ENCODE measurements at places on chromosomes 5 and 9.

GRCh38 chr5:91864962-91865361, 481.8 kb upstream of the ARRDC3 start:
- no peak for DNase-seq

DNA sequence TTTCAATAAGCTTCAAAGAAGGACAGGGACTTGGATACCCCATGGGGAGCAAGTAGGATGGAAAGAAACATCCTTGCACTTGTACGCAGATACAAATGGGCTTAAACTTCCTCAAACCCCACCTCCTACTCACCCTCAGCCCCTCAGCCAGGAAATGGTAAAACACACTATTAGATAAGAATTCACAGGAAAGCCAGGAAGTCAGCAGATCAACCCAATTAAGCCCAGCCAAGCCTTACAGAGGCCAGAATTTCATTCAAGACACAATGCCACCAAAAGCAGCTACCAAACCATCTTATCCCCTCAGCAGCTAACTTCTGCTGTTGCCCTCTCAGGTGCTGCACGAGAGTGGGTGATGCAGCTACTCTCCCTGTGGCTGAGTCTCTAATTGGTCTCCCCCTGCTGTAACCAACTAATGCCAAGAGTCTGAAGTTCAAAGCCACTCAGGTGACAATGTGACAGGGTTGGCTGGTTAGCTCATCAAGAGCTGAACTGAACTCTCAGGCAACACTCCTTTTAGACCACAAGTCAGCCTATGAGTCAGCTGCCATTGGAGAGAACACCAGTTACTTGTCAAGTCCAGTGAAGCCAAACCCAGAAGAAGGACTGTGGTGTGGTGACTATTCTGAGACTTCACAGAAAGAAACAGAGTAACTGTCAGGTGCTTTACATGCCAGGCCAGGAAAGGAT, 201.9 kb downstream of the ZNF608 start:
- no peak for DNase-seq

DNA sequence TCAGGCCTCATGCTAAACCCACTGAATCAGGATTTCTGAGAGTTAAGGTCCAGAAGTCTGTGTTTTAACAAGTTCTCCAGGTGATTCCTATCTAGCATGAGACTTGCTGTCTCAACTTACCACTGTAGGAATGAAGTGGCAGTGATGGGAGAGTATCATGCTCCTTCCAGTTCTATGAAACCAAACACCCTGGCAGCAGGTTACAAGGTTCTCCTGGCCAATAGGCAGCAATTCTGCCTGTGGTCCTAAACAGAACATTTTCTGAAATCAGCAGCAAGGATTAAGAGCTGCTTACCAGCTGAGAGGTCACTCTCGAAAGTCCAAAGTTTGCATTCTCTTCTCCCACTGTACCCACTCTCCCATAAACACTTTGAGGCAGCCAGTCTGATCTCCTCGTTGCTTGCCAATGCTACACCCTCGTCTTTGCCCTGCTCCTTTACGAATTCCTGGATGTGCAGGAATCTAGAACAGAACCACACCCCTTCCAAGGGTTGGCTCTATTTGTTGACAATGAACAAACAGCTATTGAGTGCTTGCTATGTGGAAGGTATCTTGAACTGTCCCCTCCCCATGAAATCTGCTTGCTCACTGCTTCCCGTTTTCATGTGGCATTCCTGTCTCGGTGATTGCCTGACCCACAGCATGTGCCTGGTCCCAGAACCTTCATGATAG, 100.5 kb downstream of the TMEM174 start:
- DNase-seq = no peak

DNA sequence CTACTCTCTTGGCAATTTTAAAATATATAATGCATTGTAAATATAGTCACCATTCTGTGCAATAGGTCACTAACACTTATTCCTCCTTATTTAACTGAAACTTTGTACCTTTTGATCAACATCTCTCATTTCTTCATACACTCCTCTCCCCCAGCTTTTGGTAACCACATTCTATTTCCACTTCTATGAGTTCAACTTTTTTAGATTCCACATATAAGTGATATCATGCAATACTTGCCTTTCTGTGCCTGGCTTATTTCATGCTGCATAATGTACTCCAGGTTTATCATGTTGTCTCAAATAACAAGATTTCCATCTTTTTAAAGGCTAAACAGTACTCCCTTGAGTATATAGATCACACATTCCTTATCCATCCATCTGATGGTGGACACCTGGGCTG, 188.8 kb downstream of the NXNL2 start:
- DNase-seq = no peak

- no peak for DNase-seq
These were observed 130.9 kb downstream of the PAPPA start for GRCh38 chr9:116284518-116284917.

DNA sequence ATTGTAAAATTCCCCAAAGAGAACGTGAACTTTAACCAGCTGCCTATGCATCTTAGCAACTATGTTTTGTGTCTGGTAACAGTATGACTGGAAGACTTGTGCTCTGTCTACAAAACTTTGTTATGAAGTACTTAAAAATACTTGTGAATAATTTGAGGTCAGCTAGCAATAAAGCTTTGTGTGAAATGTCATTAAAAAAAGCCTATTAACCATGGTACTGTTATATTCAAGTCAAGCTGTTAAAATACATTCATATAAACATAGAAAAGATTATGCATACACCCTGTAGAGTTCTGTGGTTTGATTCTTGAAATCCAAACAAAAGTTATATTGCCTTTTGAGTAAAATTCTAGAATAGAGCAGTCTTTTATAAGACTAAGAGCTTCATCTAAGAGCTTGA, 60.1 kb downstream of the VCAN start:
- DNase-seq = no peak

DNA sequence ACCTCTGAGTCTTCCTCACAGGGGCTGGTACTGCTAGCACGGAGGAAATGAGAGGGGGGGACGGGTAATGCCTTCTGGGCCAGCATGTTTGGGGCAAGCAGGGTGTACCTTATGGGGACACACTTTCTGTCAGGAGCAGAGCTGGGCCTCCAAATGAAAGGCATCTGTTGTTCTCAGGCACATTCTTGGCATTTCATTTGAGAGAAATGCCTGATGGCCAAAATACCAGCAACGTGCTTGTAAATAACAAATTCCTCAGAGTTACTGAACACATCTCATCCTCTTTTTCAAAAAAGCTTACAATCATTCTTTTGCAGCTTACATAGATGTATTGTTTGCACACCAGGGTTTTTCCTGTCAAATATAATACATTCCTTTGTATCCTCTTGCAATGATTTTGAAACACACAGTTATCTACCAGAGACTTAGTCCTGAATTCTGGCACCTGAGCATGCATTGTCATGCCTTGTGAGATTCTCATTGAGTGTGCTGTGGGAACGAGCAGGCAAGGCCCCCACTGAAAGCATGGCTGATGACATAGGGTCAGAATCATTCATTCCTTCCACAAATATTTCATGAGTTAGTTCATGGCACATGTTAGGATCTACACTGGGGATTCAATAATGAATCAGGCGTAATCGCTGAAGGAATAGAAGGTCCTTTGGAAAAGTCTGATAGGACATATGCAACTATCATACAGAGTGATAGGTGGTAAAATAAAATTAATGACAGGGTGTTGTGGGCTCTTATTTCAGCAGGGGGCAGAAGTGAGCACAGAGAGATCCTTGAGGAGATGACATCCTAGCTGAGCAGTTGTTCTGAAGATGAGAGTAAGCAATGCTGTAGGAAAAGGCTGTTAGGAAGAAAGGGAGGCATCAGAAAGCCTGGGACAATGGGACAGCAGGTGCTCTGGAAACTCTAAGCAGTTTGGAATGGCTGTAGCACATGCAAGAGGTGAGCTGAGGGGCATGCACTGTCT, 260.9 kb upstream of the TUT7 start:
- DNase-seq = no peak

DNA sequence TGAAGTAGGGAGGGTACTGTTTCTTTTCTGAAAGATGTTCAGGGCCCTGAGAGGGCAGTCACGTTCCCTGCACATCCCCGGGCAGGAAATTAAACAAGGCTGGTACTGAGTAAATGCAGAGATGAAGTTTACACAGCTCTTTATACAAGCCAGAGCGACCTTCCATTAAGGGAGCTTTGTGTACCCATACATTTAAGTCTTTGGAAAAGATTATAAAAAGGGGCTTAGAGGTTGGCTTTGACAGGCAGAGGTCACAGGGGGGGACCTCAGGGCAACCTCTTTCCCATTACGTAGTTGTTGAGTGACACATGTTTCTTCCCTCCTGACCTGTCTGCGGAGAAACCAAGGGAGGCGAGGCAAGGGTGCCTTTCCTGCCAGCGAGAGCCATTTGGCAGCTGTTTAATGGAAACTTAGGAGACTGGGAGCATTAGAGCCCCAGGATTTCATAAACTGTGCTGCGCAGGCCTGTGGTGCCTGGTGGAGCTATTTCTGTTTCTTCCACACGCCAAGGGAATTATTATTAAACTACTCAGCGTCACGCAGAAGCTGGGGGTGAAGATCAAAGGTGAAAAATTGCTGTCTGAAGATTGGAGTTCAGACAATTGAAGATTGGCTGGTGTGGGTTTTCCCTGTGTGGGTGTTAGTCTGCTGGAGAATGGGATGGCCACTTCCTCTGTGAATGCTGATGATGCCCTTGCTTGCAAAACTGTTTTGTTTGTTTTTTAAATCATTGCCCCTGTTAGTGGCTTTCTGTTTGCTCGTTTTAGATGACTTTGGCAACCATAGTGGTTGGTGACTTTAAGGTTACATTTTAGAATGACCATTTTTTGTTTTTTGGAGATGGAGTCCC, 3.2 kb upstream of the SMIM32 start:
- no peak for DNase-seq

DNA sequence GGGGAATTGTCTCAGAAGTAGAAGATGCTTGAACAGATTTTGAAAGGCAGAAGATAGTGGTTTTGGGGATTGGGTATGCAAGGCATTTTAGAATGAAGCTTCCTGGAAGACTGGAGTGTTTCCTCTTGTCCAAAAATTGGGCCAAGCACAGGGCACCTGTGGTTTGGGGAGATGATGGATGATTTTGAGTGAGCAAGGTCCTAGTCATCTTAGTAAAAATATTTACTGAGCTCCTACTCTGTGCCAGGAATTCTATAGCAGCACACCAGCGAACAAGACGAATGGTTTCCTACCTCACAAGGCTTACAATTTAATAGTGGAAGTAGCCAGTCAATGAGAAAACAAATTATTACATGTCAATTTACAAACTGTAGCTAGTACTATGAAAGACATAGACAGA, 484.4 kb upstream of the KIF2A start:
- no peak for DNase-seq

DNA sequence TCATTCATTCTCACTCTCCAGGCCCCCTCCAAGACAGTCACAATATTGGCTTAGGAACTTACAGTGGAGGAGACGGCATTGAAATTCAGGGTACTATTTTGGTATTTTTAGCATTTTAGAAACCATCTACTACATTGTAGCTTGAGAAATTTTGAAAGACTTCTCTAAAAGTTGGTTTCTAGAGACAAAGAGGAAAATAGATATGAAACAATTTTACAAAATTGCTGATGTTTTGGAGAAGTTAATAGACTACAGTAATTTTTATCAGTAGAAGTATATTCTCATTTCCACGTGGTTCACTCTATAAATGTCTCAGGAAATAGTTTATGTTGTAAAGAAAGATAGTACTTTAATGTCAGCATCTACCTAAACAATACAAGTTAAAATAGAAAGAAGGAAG, 63.2 kb upstream of the ZSWIM6 start:
- no peak for DNase-seq

- no peak for DNase-seq
These were observed 27.4 kb downstream of the PDE6A start for GRCh38 chr5:149917073-149917676.

- DNase-seq = peak; percentile 13
These were observed 143.0 kb downstream of the SMARCA2 start for GRCh38 chr9:2158111-2158610.

GRCh38 chr9:112091810-112092209, 83.3 kb downstream of the SUSD1 start:
- no peak for DNase-seq

GRCh38 chr9:122374885-122375420, 4.1 kb downstream of the PTGS1 start:
- DNase-seq = no peak

DNA sequence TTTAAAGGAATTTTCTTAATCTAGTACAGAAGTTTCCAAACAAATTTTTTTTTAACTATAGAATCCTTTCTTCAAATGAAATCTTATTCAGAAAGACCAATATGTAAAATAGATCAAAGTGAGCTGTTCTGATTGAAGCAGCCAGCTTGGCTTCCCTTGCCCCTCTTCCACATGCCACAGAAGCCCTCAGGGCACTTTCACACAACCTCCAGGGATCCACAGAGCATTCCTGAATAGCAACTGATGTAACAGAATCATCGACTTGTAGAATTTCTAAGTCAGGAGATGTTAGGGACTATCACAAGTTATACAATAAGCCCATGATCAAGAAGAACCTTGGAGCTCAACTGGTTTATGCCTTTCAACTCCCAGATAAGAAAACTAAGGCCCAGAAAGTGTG, 427.8 kb upstream of the C9orf72 start:
- no peak for DNase-seq

DNA sequence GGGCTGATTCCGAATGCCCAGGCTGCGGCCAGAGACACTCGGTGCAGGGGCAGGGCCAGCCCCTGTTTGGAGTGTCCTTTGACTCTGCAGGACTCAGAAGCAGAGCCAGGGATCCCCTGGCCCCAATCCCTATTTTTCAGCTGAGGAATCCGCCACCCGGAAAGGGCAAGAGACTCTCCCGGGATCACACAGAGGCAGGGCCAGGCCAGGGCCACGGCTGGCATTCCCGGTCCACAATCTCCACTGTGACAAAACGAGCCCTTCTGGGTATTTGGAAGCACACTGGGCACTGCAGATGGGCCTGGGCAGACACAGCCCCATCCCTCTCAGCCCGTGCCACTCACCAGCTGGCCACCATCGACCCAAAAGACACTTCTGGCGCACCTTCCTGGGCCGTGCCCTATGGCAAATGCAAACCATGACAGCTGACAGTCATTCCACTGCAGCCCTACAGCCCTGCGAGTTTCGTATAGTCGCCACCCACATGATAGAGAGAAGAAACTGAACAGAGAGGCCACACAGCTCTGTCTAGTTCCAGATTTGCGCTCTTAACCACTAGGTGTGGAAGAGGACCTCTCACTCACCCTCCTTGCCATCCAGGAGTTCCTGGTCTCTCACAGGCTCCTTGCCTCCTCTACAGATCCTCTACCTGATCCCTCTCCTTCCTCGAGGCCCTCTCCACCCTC, 13.3 kb downstream of the NR5A1 start:
- no peak for DNase-seq

- no peak for DNase-seq
These were observed 255.5 kb downstream of the TRIM32 start for GRCh38 chr9:116942593-116943061.

- no peak for DNase-seq
These were observed 62.5 kb upstream of the CXCL14 start for GRCh38 chr5:135641319-135641718.

DNA sequence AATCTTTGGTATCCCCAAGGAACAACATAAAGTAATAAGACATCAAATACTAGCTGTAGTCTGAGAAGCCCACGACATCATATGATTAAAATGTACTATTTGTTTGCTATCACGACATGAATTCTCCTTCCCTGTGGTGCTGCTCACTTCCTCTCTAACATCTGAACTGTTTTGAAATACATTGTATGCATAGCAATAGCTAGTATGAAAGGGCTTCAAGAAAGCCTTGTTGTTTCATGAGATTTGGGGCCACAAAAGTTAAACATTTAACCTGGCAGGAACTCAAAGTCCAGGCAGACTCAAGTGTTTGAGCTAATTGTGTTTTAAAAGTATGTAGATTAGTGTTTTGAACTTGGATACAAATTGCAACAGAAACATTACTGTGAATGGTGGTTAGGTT, 237.4 kb upstream of the PTGER4 start:
- no peak for DNase-seq
